ENCODE measurements at places on chromosomes 6 and 20.

- no peak for DNase-seq
These were observed 522.5 kb downstream of the EPM2A start for GRCh38 chr6:145212813-145213212.

GRCh38 chr20:38485041-38485440 lies 12.4 kb downstream of the RALGAPB start:
- no peak for DNase-seq

DNA sequence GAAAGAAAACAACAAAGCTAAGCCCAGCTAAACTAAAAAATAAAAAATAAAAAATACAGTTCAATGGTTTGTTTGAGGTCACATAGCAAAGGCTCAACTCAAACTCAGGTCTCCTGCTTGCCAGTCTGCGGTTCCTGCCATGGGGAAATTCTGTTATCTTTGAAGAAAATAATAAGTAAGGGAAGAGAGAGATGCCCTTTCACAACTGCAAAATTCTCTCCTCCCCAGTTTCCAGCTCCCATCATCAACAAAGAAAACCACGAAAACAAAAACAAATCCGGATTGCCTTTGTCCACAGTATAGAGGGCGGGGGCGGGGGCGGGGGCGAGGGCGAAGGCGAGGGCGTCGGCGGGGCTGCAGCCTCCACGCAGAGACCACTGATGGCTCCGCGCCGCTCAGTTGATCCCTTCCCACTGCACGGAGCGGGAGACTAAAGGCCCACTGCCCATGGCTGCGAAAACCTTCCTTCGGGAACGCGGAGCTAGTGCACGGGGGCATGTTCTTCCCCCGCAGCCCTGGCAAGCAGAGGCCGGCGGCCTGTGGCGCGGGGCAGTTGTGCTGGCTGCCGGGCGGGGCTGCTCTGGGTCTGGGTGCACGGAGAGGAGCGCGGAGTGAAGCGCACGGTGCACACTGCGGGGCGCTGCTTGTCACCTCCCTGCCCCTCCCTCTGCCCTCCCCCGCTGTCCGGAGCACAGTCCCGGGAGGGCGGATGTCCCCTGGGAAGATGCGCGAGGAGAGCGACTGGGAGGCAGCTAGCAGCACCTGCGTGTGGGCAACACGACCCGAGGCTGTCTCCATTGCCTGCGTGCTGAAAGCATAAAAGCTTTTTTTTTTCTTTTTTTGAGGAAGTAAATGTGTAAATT lies 54.1 kb upstream of the TPD52L1 start:
- peak; percentile 34 for DNase-seq

DNA sequence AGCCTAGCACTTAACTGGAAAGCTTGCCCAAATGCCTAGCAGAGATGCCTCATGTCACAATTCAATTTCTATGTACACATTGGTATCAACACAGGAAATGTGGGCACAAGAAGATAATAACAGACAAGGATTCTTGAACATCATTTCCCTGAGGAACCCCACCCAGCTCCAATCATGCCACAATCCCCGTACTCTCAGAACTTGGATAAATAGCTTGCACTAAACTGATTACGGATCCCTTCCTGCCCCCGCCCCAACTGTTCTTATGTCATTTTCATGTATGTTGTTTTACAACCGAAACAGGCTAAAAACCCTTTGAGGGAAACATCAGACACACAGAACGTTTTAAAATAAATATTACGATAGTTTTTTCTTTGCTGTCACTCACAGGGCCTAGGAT lies 87.1 kb downstream of the BACH2 start:
- peak; percentile 82 for DNase-seq

GRCh38 chr20:25287631-25288290 lies 39.9 kb downstream of the PYGB start:
- DNase-seq: no peak

DNA sequence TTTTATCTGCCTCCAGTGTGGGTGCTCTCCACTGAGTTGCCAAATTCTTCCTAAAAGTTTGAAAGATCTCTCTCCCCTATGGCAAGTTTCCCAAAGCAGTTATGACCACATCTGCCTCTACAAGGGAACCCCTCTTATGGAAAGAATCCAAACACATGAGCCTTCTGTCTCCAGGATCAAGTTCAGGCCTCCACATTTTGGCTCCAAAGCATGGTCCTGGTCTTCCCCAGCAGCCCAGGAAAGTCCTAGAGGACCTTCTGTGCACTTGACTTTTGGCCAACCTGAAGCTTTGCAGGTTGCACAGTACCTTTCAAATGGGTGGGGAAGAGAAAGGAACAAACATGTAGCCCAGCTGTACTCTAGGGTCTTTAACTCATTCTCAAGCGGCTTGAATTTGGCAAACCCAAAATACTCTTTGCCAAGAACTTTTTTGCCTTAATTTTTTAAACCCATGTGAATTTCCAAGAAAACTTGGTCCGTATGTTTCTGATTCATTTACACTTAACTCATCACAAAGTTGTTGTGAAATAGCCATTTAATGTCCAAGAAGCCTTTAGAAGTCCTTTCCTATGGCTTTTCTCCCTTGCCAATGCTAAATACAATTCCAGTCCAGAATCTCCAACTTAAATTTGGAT lies 240.1 kb upstream of the TBX18 start:
- no peak for DNase-seq

DNA sequence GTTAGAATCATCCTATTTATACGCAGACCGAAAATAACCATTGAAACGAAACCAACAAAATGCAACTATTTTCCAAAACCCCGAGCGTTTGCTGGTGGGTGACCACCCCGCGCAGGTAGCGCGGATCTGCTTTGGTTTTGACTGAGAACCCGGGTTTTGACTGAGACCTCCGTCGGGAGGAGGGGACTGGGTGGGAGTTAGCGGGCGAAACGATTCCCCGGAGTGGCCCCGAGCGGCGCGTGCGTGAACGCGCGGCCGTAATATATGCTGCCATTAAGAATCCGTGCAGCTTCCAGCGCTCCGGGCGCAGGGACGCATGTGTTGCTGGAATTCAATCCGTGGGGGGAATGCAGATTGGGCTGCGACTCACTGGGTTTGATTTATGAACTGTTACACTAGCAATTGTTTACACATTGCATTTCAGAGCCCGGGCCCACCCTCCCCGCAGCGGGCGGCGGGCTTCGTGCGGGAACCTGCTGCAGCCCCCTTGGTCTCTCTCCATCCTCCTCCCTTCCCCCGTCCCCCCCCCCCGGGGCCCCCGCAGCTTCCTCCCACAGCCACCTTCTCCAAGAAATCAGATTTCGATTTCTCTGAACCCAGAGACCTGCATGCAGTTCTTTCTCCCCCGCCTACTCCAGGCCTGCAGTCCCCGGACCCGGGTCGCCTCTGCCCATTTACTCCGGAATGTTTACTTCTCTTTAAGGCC lies 9.9 kb downstream of the NRN1 start:
- DNase-seq: no peak

- peak; percentile 47 for DNase-seq
These were observed 123.1 kb downstream of the RPS12 start for GRCh38 chr6:132937466-132937906.

DNA sequence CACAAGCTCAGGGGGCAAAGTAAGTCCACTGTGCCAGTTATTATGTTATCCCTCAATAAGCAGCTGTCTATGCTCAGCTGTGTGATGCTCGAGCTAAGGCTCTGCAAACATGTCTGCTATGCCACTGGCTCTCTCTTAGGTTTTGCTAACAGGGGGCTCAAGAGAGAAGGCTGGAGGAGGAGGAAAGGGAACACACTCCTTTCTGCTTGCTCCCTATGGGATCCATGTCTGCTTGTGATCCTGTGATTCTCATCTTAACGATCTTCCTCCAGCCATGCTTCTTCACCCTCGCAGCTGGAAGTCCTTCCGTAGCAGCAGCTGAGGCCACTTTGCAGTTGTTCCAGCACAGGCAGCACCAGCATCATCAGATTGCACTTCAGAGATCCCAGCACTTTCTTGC lies 37.0 kb upstream of the IGF2R start:
- DNase-seq: no peak

GRCh38 chr6:140029551-140029950 lies 655.1 kb upstream of the CITED2 start:
- no peak for DNase-seq

GRCh38 chr20:44071526-44072111 lies 115.4 kb downstream of the JPH2 start:
- no peak for DNase-seq

GRCh38 chr6:130843575-130844320 lies 16.5 kb downstream of the SMLR1 start:
- peak; percentile 76 for DNase-seq

GRCh38 chr20:10639077-10639736 lies 34.6 kb downstream of the JAG1 start:
- no peak for DNase-seq

GRCh38 chr6:337805-338368 lies 45.6 kb downstream of the DUSP22 start:
- DNase-seq: no peak

DNA sequence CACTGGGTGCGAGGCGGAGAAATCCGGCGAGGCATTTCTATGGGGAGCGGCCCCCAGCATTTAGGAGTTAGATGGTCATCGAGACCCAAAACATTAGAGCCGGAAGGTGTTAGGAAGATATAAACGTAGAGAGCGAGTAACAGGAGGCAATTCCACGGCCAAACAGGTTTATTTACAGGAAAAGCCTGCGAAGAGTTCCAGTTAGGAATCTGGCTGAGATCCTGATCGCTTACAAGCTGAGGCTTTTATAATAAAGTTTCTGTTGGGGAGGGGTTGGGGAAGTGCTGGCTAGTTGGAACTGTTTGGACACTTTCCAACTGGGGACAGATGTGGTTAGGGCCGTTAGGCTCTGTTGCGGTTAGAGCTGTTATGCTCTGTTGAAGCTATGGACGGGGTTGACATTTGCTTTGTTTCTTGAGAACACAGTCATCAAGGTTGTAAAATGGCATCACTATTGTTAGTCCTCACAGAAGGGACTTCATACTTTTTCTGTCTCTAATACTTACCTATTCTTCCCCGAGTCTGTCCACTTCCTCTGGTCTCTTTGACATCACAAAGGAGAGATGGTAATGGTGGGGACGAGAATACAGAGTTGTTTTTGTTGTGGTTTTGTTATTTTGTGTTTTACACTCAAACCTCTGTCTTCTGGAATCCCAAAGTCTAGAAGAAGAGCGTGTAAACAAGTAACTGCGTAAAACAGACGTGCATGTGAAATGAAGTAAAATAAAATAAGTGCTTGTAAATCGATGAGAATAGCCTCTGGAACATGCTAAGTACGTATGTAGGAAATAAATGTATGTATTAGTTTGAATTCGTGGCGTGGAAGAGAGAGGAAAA lies 554 bp upstream of the ZSCAN31 start:
- DNase-seq: peak; percentile 97

GRCh38 chr20:1944345-1945091 lies 49.3 kb downstream of the SIRPA start:
- DNase-seq: no peak

GRCh38 chr6:47306887-47307286 lies 2.8 kb downstream of the TNFRSF21 start:
- DNase-seq: no peak

DNA sequence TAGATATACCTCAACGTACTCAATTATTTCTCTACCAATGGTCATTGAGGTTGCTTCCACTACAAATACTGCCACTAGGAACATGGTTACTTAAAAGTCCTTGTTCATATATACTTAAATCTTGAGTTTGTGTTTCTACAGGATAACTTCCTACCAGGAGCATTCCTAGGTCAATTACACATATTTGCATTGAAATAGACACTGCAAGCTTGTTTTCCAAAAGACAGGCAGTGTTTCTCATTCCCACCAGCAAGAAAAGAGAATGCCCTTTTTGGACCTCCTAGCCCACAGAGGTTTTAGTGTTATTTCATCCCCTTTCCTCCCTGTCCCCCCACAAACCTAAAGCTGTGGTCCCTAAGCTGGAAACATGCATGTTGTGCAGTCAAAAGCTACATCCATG lies 177.3 kb downstream of the ID4 start:
- DNase-seq: no peak

DNA sequence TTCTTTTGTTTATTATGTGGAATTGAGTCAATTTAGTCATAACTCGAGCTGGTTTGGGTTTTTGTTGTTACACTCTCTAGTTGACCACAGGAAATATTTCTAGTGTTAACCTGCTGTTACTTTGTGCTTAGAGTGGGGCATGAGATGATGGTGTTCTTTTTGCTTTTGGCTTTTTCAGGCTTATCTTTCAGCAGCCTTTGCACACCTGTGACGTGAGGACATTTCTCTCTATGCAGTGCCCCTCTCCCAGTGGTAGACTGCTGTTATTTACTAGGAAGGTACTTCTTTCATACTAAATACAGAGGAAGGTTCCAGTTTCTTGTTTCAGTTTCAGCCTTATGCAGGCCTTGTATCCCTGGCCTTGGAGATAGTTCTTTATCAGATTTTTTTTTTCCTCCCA lies 766.8 kb upstream of the MAN1A1 start:
- no peak for DNase-seq

- no peak for DNase-seq
These were observed 387.1 kb upstream of the JARID2 start for GRCh38 chr6:14858808-14859207.

GRCh38 chr6:69106511-69106910 lies 471.4 kb downstream of the ADGRB3 start:
- no peak for DNase-seq

GRCh38 chr6:24537082-24537699 lies 42.4 kb downstream of the ALDH5A1 start:
- DNase-seq: no peak

DNA sequence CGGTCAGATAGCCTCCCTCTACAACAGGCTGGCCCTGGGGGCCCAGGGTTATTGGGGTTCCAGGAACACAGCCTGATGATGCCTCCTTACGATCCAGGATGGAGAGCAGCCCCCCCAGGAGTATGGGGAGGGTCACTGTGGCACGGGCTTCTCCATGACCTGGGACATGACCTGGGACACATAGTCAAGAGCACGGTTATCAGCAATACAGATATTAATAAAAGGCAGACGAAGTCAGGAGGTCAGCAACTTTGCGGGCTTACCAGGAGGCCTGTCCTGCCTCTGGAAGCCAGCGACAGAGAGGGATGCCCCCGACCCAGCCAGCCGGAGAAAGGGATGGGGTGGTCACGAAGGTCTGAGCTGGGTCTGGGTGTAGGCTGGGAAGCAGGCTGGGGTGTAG lies 795 bp downstream of the MMP24OS start:
- DNase-seq: no peak

DNA sequence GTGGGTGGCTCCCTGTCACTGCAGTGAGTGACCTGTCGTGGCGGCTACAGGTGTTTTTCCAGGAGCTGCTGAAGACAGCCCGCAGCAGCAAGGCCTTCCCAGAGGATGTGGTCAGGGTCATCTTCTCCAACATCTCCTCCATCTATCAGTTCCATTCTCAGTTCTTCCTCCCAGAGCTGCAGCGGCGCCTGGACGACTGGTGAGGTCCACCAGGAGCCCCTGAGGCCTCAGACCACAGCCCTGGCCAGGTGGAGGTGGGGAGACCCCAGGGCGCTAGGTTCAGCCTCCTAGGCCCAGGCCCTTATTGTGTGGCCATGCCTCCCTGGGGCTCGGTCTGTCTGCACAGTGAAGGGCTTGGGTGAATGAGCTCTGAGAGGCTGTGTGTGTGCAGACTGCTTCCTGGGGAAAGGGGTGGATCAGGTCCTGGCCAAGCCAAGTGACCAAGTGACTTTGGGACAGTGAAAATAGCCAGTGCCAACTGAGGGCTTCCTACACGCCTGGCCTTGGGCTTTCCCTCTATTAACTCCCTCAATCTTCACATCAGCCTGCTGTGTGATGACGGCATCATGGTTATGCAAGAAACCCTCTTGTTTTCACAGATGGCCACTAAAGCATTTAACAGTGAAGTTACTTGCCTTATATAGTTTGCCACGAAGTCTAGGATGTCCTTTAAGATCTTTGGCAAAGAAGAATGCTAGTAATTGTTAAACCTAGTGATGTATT lies 6.4 kb downstream of the FGD2 start:
- no peak for DNase-seq
